ENCODE measurements at places on chromosomes 3 and 15.

GRCh38 chr15:43103907-43104306 lies 1.9 kb downstream of the UBR1 start:
- DNase-seq: no peak

DNA sequence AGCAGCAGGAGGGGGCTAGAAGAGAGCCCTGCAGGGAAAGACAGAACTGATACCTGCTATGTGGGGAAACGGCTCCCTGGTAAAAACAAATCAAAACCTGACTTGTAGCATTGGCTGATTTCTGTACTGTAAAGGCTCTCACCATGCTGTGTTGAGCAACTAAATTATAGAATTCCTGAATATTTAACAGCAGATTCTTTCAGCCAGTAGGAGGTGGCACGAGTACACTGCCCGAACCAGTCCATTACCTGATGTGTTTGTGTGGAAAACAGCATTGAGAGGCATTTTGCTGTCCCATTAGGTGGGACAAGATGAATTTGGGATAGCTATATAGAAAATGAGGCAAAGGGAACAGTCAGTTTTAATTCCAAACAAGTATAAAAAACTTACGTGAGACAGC lies 201.2 kb downstream of the ATP10A start:
- DNase-seq: no peak

DNA sequence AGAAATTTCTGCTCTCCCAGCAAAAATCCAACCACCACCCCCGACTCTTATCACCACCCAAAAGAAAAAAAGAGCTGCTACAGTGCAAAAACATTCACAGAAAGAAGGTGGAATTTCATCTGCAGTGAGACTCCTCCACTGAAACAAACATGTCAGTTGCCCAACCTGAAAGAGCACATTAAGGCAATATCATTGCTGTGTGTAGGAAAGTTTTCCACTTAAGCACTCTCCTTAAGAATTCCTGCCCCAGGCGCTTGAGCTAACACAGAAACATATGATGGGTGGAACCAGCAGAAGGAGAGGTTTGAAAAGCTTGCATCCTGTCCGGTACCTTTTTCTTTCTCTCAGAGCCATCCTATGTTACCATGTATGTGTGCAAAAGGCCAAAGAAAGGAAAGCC lies 200.8 kb upstream of the GADL1 start:
- no peak for DNase-seq

DNA sequence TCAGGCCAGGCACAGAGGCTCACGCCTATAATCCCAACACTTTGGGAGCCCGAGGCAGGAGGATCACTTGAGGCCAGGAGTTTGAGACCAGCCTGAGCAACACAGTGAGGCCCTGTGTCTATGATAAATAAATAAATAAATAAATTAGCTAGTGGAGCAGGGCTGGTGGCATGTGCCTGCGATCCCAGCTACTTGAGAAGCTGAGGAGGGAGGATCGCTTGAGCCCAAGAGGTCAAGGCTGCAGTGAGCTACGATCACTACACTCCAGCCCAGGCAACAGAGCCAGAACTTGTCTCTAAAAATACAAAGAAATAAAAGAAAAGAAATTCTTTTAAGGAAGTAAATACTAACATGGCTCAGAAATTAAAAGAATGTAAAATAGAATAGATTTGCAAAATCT lies 91.8 kb downstream of the LIPC start:
- DNase-seq: no peak

- no peak for DNase-seq
Measured at GRCh38 chr15:75666823-75667501, 19.2 kb downstream of the SNX33 start.

- DNase-seq: no peak
Measured at GRCh38 chr15:87573039-87573438, 683.5 kb downstream of the NTRK3 start.

DNA sequence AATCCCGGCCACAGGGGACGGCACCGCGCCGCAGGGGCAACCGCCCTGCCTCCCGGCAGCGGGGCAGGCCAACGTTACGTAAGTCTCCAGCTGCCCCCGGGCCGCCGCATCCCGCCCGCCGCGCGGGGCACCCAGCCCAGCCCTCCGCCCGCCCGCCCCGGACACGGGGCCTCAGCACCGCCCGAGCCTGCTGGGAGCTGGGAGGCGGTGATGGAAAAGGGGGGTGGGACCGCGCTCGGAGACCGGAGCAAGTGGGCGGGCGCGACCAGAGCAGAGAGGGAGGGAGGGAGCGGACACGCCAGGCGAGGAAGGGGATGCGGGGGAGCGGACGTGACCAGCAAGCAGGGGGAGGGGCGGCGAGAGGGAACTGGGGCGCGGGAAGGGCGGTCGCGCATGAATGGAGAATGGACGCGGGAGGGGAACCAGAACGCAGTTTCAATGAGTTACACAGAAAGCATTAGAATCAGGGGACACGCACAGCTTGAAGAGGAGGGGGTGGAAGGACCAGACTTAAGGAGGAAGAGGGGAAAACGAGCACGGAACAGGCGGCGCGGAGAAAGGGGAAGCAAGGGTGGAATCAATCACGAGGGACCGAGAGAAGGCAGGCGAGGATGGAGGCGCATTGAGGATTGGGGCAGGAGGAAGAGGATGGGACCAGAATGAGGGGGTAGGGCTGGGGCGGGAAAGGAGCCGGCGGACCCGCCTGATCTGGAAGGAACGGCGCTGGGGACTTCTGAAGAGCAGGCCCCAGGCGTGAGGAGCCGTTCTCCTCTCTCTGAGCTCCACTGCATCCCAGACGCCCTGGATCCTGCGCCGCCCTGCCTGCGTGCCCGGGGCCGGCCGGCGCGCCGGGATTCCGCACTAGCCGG lies 559 bp downstream of the PKM start:
- DNase-seq: peak; percentile 94

DNA sequence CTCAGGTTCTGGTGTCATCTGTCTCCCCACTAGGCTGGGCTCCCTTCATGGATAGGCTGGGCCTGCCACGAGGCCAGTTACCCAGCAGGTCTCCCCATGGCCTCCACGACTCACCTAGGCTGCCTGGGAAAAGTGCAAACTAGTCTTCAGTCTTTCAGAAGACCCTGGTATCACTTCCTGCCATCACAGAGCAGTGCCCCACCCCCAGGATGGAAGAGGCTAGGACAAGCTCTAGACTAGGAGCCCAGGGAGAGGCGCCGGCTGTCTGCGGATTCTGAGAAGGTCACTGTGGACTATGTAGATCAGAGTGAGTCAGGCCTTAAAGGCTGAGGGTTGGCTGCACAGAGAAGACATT lies 63.7 kb downstream of the CORO2B start:
- no peak for DNase-seq

GRCh38 chr3:187072102-187072501 lies 67.2 kb downstream of the RPL39L start:
- no peak for DNase-seq

DNA sequence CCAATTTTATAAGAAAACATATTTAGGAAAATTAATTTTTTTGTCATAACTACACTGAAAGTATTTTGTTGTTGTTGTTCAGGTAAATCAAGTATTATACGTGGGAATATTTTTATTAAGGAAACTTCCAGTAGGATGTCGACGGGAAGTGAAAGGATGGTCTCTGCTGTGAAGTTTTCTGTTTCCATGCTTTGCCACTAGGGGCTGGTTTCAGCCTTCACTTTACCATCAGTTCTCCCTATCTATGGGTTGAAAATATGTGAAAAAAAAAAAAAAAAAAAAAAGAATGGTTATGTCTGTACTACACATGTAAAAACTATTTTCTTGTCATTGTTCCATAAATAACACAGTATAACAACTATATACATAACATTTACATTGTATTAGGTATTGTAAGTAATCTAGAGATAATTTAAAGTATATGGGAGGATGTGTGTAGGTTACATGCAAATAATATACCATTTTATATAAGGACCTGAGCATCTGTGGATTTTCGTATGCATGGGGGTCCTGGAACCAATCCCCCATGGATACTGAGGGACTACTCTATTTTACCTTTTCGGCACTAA lies 136.7 kb downstream of the SMAD6 start:
- no peak for DNase-seq

GRCh38 chr15:60362321-60363086 lies 35.3 kb downstream of the ANXA2 start:
- DNase-seq: peak; percentile 24

Measured in activated CD4-positive, alpha-beta T cell treated with anti-CD3 and anti-CD28 coated beads for 24 hours (primary cell).